SJSA1 (cell line): ENCODE measurements at places on chromosomes 13 and 19. TPM values are rescaled to one million over a fixed set of nuclear protein-coding genes. Genes with fewer than 3 reads are reported as not detected.

DNA sequence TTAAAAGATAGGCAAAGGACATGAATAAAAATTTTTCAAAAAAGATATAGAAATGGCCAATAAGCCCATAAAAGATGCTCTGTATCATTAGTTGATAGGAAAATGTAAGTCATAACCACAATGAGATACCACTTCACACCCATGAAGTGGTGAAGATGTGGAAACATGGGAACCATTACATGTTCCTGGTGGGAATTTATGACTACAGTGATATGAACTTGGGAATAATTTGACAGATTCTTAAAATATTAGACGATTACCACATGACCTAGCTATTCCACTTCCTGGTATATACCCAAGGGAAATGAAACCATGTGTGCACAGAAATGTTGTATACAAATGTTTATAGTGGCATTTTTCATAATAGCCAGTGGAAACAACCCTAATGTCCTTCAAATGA is 232.2 kb downstream of the GGACT start:
- H3K4me1 ChIP-seq: peaks cover under 1% of the 10 kb centered on the region
- no peak overlapping the region for H3K27ac ChIP-seq
- no peaks in the 10 kb centered on the region for H3K27me3 ChIP-seq
- no peak overlapping the region for H3K4me3 ChIP-seq
- H3K36me3 ChIP-seq: no peaks in the 10 kb centered on the region
- DNase-seq: no peak

- no peak for DNase-seq
- H3K27ac ChIP-seq: no peak overlapping the region
- peaks cover 96% of the 10 kb centered on the region for H3K36me3 ChIP-seq
- H3K4me1 ChIP-seq: no peaks in the 10 kb centered on the region
- H3K27me3 ChIP-seq: no peaks in the 10 kb centered on the region
- no peak overlapping the region for H3K4me3 ChIP-seq
Observed at GRCh38 chr19:16527334-16527935, 14.8 kb downstream of the CHERP start.

DNA sequence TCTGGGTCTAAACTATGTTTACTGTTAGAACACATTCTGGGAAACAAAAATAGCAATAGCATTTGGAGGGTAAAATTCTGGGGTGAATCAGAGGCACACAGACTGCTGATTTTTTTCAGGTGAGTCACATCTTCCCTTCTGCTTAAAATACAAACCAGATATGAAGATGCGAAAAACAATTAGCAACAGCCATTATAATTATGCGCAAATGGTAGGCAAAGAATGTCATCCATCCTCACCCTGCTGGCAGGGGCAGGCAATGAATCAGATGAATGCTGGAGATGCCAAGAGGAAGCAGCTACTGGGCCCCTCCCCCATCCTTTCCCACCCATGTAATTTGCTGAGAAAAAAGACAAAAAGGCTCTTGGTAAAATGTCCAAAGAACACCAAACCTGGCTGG is 282.9 kb downstream of the KLF5 start:
- no peak overlapping the region for H3K4me3 ChIP-seq
- H3K27me3 ChIP-seq: no peaks in the 10 kb centered on the region
- H3K36me3 ChIP-seq: no peaks in the 10 kb centered on the region
- H3K27ac ChIP-seq: no peak overlapping the region

- H3K4me3 ChIP-seq: no peak within 1 kb of the TSS
- no peak for DNase-seq
- no peaks in the 10 kb centered on the region for H3K27me3 ChIP-seq
- H3K4me1 ChIP-seq: no peaks in the 10 kb centered on the region
Observed at GRCh38 chr19:57888560-57889231, at the start of gene ZNF814. Gene ZNF814, minus strand, starts transcription at chr19:57889037. Its CDS starts 235 bp downstream, at chr19:57888802.

- H3K27me3 ChIP-seq: no peaks in the 10 kb centered on the region
- no peaks in the 10 kb centered on the region for H3K36me3 ChIP-seq
- DNase-seq: no peak
- H3K4me1 ChIP-seq: no peaks in the 10 kb centered on the region
- H3K4me3 ChIP-seq: no peak overlapping the region
Observed at GRCh38 chr19:28638445-28638844, 574.5 kb downstream of the UQCRFS1 start.

- H3K36me3 ChIP-seq: no peaks in the 10 kb centered on the region
- H3K27me3 ChIP-seq: no peaks in the 10 kb centered on the region
- no peak overlapping the region for H3K27ac ChIP-seq
- DNase-seq: no peak
- H3K4me1 ChIP-seq: peaks cover 33% of the 10 kb centered on the region
Observed at GRCh38 chr13:30116379-30116778, 191.0 kb downstream of the KATNAL1 start.

DNA sequence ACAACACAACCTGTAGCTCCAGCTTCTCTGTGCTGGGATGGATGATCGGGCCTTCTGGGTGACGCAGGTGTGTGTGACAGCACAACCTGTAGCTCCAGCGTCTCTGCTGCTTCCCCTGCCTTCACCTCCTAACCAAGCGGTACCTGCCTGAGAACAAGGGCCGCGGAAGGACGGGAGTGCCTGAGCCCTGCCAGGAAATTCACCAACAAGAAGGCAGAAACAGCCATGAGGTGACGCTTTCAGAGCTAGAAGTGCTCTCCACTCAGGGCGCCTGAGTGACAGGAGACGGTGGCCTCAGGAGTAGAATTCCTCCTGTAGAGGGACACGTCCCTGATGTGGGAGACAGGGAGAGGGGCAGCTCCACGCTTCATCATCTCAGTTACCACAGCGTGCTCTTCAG is 17.4 kb downstream of the ZNF331 start:
- H3K4me1 ChIP-seq: peaks cover 13% of the 10 kb centered on the region
- no peak for DNase-seq
- H3K27me3 ChIP-seq: no peaks in the 10 kb centered on the region
- H3K27ac ChIP-seq: no peak overlapping the region
- peaks cover 6% of the 10 kb centered on the region; the same call in 1 of the 2 replicates for H3K36me3 ChIP-seq

DNA sequence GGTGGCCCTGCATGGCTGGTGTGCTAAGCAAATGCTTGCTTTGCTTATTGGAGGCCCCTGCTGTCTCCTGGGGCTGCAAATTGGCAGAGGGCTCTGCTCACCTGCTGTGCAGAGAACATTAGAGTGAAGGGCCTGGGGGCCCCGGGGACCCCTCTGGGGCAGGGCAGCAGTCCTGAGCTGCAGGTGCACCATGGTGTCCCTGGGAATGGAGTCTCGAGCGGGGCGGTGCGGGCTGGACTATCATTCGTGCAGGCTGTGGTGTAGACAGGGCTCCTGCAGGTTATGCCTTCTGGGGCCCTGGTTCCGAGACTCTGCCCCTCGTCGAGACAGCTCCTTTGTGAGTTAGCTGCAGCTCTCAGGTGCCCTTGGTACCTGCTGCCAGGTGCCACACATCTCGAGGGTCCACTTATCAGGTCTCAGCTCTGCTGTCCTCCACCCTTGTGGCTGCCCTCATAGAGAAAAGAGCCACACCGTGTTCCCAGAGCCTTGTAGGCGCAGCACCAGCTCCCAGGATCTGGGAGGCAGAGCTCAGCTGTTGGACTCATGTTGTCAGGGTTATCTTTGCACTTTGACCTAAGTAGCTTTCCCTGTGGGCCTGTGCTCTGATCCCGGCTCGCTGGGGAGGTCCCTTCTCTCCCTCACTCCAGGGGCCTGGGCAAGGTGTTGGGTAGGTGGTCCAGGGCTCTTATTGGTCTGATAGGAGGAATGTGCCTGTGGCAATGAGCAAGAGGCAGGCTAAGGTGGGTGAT is 58.0 kb upstream of the ZNF536 start:
- no peak for DNase-seq
- H3K4me3 ChIP-seq: no peak overlapping the region
- no peak overlapping the region for H3K27ac ChIP-seq
- H3K36me3 ChIP-seq: no peaks in the 10 kb centered on the region
- H3K27me3 ChIP-seq: 0 out of 2 replicates have a peak, but pooled peaks cover 3% of the 10 kb centered on the region

GRCh38 chr19:38952395-38953165 is 21.8 kb downstream of the MRPS12 start:
- H3K27ac ChIP-seq: no peak overlapping the region
- no peaks in the 10 kb centered on the region for H3K27me3 ChIP-seq
- no peak for DNase-seq
- H3K4me3 ChIP-seq: no peak overlapping the region
- H3K4me1 ChIP-seq: no peaks in the 10 kb centered on the region

DNA sequence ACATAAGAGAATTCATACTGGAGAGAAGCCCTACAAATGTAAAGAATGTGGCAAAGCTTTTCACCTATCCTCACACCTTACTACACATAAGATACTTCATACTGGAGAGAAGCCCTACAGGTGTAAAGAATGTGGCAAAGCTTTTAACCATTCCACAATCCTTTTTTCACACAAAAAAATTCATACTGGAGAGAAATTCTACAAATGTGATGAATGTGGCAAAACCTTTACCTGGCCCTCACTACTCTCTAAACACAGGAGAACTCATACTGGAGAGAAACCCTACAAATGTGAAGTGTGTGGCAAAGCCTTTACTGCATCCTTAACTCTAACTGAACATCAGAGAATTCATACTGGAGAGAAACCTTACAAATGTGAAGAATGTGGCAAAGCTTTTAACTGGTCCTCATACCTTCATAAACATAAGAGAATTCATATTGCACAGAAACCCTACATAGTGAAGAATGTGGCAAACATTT is 14.0 kb upstream of the ZNF506 start:
- H3K36me3 ChIP-seq: no peaks in the 10 kb centered on the region
- H3K27ac ChIP-seq: no peak overlapping the region
- no peaks in the 10 kb centered on the region for H3K4me1 ChIP-seq
- DNase-seq: no peak
- no peak overlapping the region for H3K4me3 ChIP-seq

GRCh38 chr13:77565635-77566034 is 30.1 kb downstream of the SCEL start:
- DNase-seq: no peak
- H3K27ac ChIP-seq: no peak overlapping the region
- no peaks in the 10 kb centered on the region for H3K4me1 ChIP-seq
- H3K36me3 ChIP-seq: no peaks in the 10 kb centered on the region
- H3K27me3 ChIP-seq: peaks cover 3% of the 10 kb centered on the region; the same call in 1 of the 2 replicates

DNA sequence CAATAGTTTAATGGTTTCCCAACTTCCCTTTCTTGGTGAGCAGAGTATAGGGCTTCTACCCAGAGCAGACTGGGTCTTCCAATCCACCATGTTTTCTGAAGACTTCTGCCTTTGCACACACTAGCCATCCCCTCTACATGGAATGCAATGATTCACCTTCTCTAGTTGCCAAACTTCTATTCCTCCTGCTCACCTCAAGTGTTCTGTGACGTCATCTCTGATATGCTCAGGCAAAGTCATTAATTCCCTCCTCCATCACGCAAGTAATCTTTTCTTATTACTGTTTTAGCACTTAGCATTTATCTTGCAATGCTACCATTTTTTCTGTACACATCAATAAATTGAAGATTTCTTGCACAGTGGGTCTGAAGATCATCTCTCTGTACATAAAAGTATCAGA is 174.2 kb downstream of the RBM26 start:
- H3K27ac ChIP-seq: no peak overlapping the region
- no peak for DNase-seq
- no peaks in the 10 kb centered on the region for H3K4me1 ChIP-seq
- H3K27me3 ChIP-seq: no peaks in the 10 kb centered on the region
- H3K4me3 ChIP-seq: no peak overlapping the region

DNA sequence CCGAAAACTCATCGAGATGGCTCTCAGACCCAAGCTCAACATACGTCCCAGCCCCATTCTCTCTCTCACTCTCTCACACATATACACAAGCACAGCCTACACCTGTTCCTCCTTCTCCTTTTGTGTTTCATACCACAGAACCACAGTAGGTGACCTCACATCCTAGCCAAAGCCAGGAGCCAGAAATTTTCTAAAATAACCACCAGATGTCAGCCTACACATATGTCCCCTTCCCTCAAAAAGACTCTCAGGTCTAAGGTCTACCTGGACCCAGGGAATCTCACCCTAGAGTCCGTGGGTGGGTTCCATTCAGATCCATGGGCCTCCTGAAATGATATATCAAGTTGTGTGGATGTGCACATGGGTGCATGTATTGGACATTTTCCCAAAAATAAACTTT is 104.2 kb upstream of the IPO5 start:
- H3K27ac ChIP-seq: no peak overlapping the region
- no peaks in the 10 kb centered on the region for H3K36me3 ChIP-seq
- H3K4me1 ChIP-seq: peaks cover 12% of the 10 kb centered on the region
- no peak for DNase-seq
- no peaks in the 10 kb centered on the region for H3K27me3 ChIP-seq
- H3K4me3 ChIP-seq: no peak overlapping the region

DNA sequence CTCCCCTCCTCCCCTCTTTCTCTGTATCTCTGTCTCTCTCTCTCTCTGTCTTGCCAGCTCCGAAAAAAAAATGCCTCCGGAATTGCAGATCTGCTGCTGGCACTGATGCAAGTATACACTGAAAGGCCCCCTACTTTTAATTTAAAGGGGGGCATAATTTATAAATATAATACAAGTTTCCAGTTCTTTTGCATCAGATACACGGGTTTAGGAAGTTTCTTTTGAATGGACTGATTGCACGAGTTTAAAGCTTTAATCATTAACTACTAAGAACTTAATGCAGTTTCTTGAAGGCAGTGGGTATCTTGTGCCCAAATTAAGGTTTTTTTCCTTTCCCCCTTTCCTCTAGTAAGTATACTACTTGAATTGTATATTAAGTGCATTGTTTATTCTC is 1.4 kb downstream of the FGF9 start:
- DNase-seq: no peak
- H3K4me1 ChIP-seq: peaks cover 30% of the 10 kb centered on the region

- no peaks in the 10 kb centered on the region for H3K4me1 ChIP-seq
- no peaks in the 10 kb centered on the region for H3K27me3 ChIP-seq
- H3K27ac ChIP-seq: no peak overlapping the region
- no peak for DNase-seq
- H3K36me3 ChIP-seq: peaks cover 31% of the 10 kb centered on the region
Observed at GRCh38 chr13:94617389-94618000, 15.8 kb downstream of the GPR180 start.

DNA sequence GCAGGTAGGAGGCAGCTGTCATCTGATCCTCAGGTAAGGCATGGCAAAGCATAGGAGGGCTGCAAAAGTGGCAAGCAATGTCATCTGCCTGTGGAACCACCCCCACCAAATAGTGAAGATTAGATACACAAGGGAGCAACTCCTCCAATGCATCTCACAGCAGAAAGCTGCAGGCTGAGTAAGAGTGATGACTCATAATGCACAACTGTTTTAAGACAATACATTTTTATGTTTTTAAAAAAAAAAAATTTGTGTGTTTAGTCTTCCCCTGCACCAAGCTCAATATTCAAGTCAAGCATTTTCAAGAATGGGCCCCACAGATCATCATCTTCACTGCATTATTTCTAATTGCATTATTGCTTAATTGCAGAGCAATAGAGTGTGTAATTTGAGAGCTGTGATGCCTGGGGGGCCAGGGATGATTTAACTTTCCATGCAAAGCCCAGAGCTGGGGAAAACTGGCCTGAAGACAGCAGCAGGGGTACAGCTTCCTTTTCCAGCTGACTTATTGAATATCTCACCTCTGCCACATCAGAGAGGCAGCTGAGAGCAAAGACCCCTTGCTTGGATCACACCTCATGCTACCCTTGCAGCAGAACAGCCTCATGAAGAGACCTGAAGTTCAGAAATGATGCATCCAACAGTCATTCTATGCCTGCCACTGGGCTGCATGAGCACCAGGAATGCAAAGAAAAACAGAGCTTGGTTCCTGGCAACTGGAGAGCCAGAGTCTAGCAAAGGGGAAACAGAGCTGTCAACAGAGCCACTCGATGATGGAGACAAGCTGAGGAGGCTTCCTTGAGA is 22.7 kb upstream of the POP4 start:
- H3K36me3 ChIP-seq: no peaks in the 10 kb centered on the region
- no peak for DNase-seq
- H3K4me1 ChIP-seq: no peaks in the 10 kb centered on the region
- no peak overlapping the region for H3K4me3 ChIP-seq

The IGFLR1 gene
- total RNA-seq: 3.7 and 8.5 TPM in 2 replicates

The CNN1 gene
- 73.5 and 93.9 TPM in 2 replicates for total RNA-seq

The SLC5A5 gene
- total RNA-seq: not detected in 2 replicates

The SIGLEC12 gene
- not detected in 2 replicates for total RNA-seq

The SIGLECL1 gene
- total RNA-seq: not detected in 2 replicates

The ARRDC5 gene
- total RNA-seq: not detected in 2 replicates

The PINLYP gene
- 1.3 TPM in 1 of 2 replicates, not detected in the other for total RNA-seq

The SPRED3 gene
- total RNA-seq: 0.79 and 1.0 TPM in 2 replicates

The ELF1 gene
- 8.6 and 9.4 TPM in 2 replicates for total RNA-seq
